ENCODE measurements at places on chromosomes 6 and 20.

DNA sequence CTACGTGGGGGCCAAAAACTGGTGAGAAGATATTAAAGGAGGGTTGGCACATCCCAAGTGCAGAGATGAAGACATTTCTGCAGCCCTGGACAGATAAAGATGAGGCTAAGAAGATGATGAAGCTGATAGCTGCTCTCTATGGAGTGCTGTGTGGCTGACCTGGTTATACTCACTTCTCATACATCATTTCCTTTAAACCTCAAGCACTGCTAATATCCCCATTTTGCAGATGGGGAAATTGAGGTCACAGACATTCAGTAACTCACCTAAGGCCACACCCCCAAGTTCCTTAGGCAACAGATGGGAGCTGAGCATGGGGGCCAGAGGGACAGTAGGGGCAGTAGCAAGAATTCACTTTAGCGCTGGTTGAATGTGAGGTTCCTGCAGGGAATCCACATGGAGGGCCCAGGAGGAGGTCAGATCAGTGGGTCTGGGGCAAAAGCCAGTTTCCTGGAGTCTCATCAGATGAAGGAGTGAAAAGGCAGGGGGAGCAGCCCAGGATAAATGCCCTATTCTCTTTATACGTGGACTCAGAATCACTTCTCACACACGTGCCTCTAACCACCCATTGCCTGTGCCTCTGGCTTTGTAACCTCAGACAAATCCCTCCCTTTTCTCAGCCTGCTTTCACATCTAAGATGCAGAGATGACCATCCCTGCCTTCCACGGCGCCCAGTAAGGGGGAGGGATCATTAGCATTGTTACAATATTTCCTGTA, 125.8 kb downstream of the NFATC2 start:
- DNase-seq: no peak

DNA sequence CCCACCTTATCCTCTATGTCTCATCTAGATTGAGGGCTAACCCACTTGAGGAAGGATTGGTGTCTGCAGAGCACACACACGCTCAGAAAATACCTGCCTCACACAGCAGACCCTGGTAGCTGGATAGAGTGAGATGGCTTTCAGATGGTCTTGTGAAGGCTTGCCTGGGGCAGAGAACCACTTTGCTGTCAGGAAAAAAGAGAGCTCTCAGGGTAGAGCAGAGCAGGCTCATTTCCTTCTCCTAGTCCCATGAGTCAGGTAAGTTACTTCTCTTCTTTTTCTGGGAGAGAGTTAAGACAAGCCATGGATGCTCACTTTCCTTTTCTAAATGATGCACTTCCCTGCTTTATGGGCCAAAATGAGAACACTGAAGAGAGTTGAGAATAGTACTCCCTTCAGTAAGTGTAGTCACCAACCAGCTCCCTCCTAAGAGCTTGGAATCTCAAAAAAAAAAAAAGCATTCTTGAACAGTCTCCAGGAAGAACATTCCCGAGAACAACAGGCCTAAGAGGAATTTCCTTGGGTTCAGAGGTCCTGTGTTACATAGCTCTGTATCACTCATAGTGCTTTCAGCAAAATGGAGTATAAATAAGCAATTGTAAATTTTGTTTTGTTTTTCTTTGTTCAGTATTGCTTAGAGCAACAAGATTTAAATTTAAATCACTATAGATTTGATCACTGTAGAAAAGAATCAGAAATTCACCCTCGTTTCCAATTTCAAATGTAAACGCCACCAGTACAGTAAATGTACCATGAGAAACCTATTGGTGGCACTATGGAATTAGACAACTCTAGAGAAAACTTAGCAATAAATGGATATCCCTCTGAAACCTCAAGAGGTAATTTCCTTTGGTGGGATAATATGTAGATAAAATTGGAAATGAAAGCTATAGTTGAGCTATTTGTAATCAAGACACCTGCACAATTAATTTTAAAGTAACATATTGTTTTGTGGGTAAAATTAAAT, 530.3 kb downstream of the RFPL4B start:
- peak; percentile 97 for DNase-seq

DNA sequence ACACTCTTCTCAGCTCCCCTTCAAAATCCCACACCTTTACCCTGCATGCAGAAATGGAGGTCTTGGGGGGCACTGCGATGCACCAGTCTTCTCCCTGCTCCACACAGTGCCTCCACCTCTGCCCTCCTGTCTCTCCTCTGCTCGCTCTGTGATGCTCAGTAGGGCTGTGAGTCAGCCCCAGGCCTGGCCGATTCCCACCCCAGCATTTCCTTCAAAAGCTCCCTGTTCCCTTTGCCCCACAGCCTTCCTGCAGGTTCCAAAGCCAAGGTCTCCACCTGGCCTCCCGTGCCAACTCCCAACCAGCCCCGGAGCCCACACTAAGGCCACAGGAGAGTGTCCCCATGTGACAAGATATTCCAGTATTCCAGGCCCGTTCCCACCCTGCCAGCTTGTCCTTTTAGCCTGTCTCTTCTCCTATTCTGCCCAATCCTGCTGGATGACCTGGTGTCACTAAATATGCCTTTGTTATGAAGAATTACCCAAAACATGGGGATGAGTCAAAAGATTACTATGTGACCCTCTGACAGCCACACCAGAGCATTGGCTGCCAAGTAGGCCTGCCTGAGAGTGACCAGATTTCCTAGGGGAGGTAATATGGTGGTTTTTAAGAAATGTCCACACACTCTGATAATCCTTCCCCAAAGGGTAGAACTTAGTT, 118.9 kb upstream of the NXT1 start:
- DNase-seq: peak; percentile 67

GRCh38 chr6:111711476-111711875, 105.8 kb upstream of the TRAF3IP2 start:
- no peak for DNase-seq

GRCh38 chr6:22189946-22190345, 106.9 kb downstream of the PRL start:
- no peak for DNase-seq

Data from EH (cell line).